CD4-positive, alpha-beta T cell treated with Interleukin-15 for 4 hours (primary cell): ENCODE measurements at places on chromosomes 13 and 19.

DNA sequence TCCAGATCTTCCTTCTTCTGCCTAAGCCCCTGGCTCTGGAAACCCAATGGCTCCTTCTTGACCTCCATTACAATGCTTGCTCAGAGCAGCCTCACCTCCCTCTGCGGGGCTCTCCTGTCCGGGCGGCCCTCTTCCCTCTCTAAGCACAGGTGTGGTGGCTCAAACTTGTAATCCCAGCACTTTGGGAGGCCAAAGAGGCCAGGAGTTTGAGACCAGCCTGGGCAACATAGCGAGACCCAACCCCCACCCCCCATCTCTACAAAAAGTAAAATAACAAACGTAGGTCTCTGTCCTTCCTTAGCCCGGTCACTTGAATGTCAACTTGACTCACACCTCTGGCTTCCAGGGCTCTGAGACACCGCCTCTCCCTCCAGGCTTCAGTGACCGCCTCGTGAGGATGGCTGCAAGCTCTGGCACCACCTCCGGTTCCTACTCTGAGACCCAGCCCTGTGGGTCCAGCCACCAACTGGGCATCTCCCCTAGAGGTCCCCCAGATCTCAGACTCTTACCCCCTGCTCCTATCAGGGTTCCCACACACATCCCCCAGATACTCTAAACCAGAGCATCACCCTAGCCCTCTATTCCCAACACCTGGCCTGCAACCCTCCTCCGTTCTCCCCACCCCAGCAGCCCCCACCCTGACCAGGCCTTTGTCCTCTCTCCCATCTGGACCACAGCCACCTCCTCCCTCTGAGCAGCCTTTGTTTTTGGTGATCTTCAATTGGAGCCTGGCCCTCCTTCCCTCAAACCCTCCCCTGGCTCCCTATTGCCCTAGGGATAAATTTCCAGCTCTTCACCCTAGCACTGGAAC lies 4.7 kb upstream of the TLE2 start:
- no peak for DNase-seq

- DNase-seq: no peak
These were observed 1487.2 kb upstream of the PRR20A start for GRCh38 chr13:55653497-55653896.

GRCh38 chr13:83056269-83056668 lies 826.0 kb downstream of the SLITRK1 start:
- DNase-seq: no peak

DNA sequence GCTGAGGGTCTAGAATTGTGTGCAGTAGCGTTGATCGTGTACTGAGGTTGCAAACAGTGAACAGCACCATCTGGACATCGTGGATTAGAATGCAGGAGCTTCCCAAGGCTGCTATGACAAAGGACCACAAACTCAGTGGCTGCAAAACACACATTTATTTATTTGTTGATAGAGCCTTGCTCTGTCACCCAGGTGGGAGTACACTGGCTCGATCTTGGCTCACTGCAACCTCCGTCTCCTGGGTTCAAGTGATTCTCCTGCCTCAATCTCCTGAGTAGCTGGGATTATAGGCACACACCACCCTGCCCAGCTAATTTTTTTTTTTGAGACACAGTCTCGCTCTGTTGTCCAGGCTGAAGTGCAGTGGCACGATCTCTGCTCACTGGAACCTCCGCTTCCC lies 2.3 kb upstream of the UHRF1 start:
- no peak for DNase-seq

DNA sequence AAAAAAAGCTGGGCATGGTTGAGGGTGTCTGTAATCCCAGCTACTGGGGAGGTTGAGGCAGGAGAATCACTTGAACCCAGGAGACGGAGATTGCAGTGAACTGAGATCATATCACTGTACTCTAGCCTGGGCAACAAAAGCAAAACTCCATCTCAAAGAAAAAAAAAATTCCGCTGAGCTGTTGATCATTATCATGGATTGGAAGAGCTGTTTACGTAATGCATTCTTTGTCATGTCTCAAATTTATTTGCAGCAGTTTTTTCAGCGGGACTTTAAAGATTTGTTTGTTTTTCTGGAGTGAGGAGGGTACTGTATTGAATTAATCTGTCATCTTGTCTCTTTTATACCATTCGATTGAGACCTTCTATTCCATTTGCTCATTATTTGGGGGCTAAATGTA lies 4.3 kb downstream of the NLRP5 start:
- no peak for DNase-seq

GRCh38 chr13:44867825-44868224 lies 121.4 kb downstream of the NUFIP1 start:
- no peak for DNase-seq

DNA sequence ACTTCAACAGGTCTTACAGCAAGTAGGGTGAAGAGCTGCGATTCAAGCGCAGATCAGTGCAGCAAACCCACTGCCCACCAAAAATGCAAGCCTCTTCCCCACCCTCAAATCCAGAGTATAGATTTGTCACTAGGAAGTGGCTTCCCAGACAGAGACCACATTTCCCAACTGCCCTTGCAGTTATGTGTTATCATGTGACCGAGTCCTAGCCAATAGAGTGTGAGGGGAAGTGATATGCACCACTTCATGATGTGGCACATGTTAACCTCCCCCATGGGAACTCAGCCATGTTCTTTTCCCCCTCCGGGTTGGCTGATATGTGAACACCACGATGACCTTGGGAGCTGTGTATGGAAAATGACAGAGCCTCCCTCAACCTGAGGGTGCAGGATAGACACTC lies 50.8 kb downstream of the MBD3L2B start:
- DNase-seq: no peak

DNA sequence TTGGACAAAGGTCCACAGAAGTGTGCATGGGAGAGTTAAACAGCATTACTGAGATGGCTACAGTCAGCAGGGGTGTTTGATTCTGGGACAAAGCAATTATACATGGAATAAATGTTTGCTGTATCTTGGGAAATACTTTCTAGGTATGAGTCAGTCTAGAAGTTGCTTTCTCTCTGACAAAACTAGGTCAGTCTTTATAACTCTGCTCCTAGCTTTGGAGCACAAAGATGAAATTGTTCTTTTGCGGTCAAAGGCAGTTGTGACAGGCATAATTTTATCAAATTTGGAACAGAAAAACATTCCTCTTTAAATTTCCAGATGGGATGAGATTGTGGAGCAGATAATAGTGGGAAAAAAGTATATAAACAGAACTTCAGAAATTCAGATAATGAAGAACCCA lies 1045.4 kb upstream of the MIR17HG start:
- no peak for DNase-seq
